ENCODE measurements at places on chromosomes 4 and X.

GRCh38 chr4:80852061-80852460 is 178.4 kb upstream of the BMP3 start:
- DNase-seq, result no peak

- DNase-seq, result no peak
Measured at GRCh38 chr4:145816091-145816490, 122.5 kb downstream of the ZNF827 start.

GRCh38 chrX:150966235-150966634 is 16.9 kb upstream of the HMGB3 start:
- no peak for DNase-seq

DNA sequence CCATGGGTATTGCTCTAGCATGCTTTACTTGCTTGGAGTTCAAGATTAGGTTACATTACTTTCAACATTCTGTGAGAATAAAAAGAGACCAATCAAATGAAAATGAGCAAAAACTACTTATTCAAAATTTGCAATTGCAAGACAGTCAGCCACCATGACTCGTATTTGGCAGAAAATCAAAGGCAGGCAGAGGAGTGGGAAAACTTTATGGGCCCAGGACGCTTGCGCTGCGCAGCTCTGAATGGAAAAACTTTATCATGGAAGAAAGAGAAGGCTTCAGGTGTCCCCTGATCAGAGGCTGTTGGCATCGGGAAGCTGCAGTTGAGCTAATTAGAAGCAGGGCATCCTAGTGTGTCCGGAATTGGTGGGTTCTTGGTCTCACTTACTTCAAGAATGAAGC is 250.6 kb downstream of the USP46 start:
- DNase-seq, result no peak

- no peak for DNase-seq
Measured at GRCh38 chr4:160143574-160143973, 1040.7 kb downstream of the RAPGEF2 start.

DNA sequence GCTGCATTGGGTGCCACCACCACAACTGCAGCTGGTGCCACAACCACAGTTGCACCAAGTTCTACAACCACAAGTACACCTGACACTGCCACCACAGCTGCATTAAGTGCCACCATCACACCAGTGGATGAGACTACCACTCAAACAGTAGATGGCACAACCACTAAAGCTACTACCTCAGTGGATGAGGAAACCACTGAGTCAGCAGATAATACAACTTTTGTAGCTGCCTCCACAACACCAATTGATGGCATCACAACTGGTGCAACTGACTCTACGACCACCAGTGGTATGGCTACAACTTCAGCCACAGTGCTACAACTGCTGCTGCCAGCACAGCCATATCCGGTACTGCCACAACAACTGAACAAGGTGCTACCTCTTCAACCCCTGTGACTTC is 35.1 kb upstream of the CABS1 start:
- no peak for DNase-seq

- no peak for DNase-seq
Measured at GRCh38 chr4:140744421-140744820, 11.8 kb downstream of the TBC1D9 start.

- peak; percentile 50 for DNase-seq
Measured at GRCh38 chr4:26529479-26529878, 39.2 kb upstream of the CCKAR start.

Measured in left hindlimb (tissue), 1 donor.